ENCODE measurements at places on chromosomes 16 and 17. TPM values are rescaled to one million over a fixed set of nuclear protein-coding genes. Genes with fewer than 3 reads are reported as not detected.

GRCh38 chr17:4479982-4480751 is 18.5 kb upstream of the SPNS2 start:
- no peak for DNase-seq

DNA sequence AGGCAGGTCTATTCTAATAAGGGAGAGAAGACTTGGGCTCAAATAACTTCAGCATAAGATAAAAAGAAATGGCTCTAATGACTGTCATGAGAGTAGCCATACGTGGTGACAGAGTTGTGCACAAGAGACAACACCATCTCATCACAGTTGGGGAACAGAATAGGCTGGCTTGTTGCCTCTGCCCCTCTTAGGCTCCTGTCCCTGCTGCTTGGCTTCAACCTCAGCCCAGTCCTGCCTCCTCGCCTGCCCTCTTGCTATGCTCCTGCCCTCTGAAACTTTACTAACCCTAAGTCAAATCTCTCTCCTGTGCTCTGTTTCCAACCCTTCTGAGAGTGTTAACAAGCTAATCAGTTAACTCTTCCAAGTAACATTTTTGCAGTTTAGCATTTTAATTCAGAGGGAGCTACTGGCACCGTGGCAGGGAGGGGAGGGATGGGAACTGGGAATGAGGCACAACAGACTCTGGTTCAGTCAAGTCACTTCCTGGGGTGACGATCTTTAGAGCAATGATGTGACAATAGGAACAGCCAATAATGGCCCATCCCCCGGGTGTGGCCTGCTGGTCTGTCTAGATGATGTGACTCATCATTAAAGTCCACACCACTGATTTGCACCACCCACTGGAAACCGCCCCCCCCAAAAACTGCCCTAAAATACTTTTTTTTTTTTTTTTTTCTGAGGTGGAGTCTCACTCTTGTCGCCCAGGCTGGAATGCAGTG is 35.5 kb downstream of the DNAH17 start:
- DNase-seq, result no peak

The KRTAP4-1 gene
- not detected for total RNA-seq

DNA sequence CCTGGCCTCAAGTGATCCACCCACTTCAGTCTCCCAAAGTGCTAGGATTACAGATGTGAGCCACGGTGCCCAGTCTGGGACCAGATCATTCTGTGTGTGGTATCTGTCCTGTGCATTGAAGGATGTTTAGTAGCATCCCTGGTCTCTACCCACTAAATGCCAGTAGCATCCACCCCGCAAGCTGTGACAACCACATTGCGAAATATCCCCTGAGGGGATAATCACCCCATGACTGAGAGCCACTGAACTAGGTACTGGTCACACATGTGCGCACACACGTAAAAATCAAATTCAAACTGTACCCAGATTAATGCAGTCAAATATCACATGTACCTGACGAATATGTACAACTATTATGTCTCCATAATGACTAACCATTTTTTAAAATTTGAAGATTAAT is 35.8 kb downstream of the TEKT5 start:
- DNase-seq, result no peak

- no peak for DNase-seq
Measured at GRCh38 chr17:61480414-61480807, 28.2 kb downstream of the TBX4 start.

GRCh38 chr17:66445229-66445628 is 142.8 kb downstream of the PRKCA start:
- no peak for DNase-seq

DNA sequence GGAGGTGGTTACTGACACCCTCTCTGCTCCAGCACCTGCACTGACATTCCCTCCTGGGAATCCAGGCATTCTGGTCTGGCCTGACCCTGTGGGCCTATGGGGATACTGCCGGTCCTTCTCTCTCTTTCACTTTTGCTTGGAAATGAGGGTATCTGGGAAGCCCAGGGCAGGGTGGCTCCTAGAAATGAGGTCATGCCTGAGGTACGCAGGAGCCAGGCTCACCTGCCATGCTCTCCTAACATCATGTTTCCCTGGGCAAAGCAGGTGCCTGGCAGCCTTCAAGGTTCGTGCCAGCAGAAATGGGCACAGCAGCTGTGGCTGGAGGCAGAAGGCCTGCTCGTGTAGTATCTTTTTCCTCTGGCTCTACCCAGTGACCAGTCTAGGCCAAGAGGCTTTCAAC is 3.3 kb downstream of the ITGA3 start:
- no peak for DNase-seq

The APOBR gene
- 33.2 TPM for total RNA-seq

DNA sequence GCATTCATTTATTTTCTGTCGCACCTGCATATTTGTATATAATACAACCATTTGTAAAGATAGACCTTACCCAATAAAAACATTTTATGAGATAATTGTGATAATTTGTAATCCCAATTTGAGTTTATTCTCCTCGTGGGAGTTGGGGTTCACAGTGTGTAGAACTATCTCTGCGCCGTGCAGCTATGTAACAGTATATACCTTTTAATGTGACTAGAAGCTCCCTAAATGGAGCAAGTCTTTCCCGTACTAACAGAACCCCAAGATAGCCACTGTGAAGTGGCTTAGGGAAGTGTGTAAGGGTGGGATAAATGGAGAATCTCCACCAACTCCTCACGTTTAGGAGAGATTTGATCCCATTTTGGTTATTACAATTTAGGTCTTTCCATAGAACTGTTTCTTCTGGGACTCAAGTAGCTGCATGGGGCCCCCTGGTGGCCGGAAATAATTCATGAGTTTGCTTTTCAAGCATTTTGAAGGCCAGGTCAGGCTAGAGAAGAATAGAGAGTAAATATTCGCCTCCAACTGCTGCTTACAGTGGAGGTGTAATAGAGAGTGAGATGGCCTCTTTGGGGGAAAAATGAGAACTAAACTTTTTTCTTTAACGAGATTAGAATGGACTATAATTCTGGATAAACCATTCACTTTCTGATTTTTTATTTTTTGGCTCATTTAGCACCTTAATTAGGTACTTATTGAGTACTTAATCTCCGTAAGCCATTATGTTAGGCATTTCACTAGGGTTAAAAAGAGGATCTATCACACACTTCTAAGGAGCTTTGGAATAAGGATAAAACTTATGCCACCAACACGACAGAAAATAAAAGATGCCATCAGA is 4.5 kb downstream of the TMEM100 start:
- DNase-seq, result peak; percentile 72

The MTSS2 gene
- total RNA-seq, result 6.0 TPM

The ABCC12 gene
- not detected for total RNA-seq

DNA sequence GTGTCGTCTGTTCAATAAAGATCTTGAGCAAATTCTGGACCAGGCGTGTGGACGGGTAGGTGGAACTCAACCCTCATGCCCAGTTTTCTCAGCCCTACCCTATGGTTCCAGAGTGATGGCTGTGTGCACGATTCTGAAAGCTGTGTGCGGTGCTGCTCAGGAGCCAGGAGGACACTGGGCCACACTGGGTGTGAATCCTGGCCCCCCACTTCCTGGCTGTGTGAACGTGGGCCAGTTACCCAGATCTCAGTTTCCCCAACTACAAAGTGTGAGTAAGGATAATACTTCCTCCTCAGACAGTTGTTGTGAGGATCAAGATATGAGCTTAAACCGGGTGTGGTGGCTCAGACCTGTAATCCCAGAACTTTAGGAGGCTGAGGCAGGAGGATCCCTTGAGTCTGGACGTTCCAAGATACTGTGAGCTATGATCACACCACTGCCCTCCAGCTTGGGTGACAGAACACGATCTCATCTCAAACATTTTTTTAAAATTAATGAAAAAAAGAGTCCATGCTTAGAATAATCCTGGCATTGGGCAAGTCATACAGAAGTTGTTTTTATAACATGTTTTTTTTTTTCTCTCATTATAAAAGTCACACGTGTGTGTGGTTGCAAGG is 14.7 kb upstream of the MPRIP start:
- DNase-seq, result no peak

- no peak for DNase-seq
Measured at GRCh38 chr17:4104506-4104905, 38.3 kb downstream of the ZZEF1 start.

- DNase-seq, result no peak
Measured at GRCh38 chr17:28610376-28610775, 3.6 kb downstream of the RSKR start.

- no peak for DNase-seq
Measured at GRCh38 chr16:11676799-11677198, 8.5 kb downstream of the SNN start.

GRCh38 chr16:52491216-52491615 is 55.7 kb downstream of the TOX3 start:
- DNase-seq, result no peak

GRCh38 chr17:35972945-35973332 is 8.4 kb downstream of the CCL16 start:
- no peak for DNase-seq

- no peak for DNase-seq
Measured at GRCh38 chr16:51152691-51153576, 1.9 kb upstream of the SALL1 start.

DNA sequence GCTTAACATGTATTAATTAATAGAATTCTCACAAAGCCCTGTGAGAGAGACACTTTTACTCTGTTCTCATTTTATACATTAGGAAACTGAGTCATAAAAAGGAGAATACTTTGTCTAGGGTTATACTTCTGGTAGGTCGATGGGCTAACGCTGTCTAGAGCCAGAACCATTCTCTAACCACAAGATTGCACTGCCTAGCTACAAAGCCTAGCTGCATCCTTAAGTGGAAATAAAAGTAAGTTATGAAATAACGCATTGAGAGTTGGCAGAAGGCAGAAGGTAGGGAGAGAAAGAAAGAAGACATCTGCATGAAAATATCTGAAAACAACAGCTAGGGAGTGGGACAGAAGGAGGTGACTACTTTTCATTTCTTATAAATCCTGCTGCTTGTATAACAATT is 33.2 kb downstream of the IRX6 start:
- DNase-seq, result no peak

The FOXO3B gene
- 4.4 TPM for total RNA-seq

GRCh38 chr17:82972836-82973372 is 106.5 kb upstream of the METRNL start:
- no peak for DNase-seq

DNA sequence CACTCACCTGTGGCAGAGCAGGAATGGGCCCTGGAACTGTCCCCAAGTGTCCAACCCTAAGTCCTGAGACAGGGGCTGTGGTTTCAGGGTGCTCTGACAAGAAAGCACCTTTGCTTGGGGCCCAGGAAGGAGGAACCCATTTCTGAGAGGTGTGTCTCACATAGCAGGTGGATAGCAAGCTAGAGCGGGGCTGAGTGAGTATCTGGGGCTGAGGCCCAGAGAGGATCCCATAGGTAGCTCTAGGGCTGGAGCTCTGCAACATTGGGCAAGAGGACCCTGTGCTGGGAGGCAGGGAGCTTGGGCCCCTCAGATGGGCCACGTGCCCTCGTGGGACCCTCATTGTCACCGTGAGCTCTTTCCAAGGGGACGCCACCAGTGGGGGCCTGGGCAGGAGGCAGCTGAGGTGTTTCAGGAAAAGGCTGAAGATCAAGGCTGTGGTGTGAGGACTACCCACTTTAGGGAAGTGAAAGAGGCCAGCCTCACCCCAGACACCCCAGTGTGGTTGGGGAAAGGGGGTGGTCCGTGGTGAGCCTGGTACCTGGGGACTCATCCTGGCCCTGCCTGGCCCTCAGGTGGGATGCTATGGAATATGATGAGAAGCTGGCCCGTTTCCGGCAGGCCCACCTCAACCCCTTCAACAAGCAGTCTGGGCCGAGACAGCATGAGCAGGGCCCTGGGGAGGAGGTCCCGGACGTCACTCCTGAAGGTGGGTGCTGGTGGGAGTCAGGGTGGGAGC is 5.3 kb downstream of the DEF8 start:
- no peak for DNase-seq

The CPHXL2 gene
- total RNA-seq, result not detected

- DNase-seq, result no peak
Measured at GRCh38 chr17:73695035-73695738, 50.9 kb upstream of the SDK2 start.

All from activated CD8-positive, alpha-beta T cell treated with anti-CD3 and anti-CD28 coated beads, Interleukin-2, amount 10 ng/mL, durations not matched to agents 7 days and 5 days (primary cell).